ENCODE measurements at places on chromosomes 6 and 20. TPM values are rescaled to one million over a fixed set of nuclear protein-coding genes. Genes with fewer than 3 reads are reported as not detected.

GRCh38 chr6:104126315-104127005 is 733.3 kb downstream of the HACE1 start:
- no peak for DNase-seq

GRCh38 chr6:145212813-145213212 is 522.5 kb downstream of the EPM2A start:
- DNase-seq: no peak

- no peak for DNase-seq
These were observed 7.3 kb downstream of the THEMIS start for GRCh38 chr6:127893541-127893940.

GRCh38 chr6:26224940-26225847 is 138.0 kb downstream of the HFE start:
- no peak for DNase-seq

DNA sequence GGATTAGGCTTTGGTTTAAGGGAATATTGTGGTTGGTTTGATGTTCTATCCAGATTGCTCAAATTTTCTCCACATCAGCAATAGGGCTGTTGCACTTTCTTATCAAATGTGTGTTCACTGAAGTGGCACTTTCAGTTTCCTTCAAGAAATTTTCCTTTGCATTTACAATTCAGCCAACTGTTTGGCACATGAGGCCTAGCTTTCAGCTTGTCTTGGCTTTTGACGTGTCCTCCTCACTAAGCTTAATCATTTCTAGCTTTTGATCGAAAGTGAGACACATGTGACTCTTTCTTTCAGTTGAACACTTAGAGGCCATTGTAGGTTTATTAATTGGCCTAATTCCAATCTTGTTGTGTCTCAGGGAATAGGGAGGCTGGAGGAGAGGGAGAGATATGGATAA is 104.8 kb downstream of the FLRT3 start:
- no peak for DNase-seq

GRCh38 chr6:105609375-105609991 is 206.6 kb upstream of the PREP start:
- DNase-seq: peak; percentile 48

GRCh38 chr6:142839686-142840040 is 105.3 kb downstream of the HIVEP2 start:
- DNase-seq: no peak

- peak; percentile 28 for DNase-seq
These were observed 12.8 kb upstream of the DNAAF9 start for GRCh38 chr20:3420211-3420707.

- no peak for DNase-seq
These were observed 31.6 kb downstream of the DLL1 start for GRCh38 chr6:170259278-170259677.

DNA sequence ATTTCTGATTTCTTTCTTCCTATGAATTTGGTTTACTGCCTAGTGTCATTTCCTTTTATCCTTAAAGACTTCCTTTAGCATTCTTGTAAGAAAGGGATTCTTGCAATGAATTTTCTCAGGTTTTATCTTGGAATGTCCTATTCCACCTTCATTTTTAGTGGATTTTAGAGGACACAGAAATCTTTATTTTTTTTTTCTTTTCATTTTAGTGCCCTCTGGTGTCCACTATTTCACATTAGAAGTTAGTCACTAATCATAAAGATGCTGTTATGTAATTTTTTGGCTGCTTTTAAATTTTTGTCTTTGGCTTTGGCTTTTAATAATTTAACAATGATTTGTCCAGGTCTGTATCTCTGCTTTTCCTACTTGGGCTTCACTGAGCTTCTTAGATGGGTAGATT is 28.1 kb downstream of the LMBRD1 start:
- no peak for DNase-seq

- no peak for DNase-seq
These were observed 1.9 kb downstream of the DDAH2 start for GRCh38 chr6:31727034-31727716.

DNA sequence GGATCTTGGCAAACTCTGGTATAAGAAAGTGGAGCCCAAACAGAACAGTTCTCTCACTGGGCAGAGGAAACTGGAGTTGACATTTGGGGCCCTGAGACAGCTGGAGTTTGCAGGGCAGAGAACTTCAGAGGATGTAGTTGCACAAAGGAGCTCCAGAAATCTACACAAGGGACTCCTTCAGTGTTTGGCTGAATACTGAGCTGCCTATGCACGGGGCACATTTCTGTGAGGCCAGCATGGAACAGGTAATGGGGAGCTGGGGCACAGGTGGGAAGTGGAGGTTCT is 169.3 kb downstream of the ANKRD60 start:
- DNase-seq: peak; percentile 10

DNA sequence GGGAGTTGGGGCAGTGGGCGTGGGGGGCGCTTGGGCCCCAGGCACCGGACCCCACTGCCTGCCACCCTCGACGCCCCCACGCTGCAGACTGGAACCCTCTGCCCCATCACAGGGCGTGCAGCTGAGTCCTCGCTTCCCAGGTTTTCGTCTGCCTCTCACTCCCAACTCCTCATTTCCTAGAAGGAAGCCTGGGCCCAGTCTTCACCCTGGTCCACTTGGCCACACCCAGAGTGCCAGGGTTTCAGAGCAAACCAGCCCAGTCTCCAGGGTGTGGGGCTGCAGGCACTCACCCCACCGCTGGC is 30.3 kb downstream of the FRMD1 start:
- DNase-seq: no peak

- no peak for DNase-seq
These were observed 1.2 kb downstream of the GPR6 start for GRCh38 chr6:109979033-109979921.

- DNase-seq: peak; percentile 12
These were observed 39.2 kb upstream of the CST7 start for GRCh38 chr20:24909861-24910260.

DNA sequence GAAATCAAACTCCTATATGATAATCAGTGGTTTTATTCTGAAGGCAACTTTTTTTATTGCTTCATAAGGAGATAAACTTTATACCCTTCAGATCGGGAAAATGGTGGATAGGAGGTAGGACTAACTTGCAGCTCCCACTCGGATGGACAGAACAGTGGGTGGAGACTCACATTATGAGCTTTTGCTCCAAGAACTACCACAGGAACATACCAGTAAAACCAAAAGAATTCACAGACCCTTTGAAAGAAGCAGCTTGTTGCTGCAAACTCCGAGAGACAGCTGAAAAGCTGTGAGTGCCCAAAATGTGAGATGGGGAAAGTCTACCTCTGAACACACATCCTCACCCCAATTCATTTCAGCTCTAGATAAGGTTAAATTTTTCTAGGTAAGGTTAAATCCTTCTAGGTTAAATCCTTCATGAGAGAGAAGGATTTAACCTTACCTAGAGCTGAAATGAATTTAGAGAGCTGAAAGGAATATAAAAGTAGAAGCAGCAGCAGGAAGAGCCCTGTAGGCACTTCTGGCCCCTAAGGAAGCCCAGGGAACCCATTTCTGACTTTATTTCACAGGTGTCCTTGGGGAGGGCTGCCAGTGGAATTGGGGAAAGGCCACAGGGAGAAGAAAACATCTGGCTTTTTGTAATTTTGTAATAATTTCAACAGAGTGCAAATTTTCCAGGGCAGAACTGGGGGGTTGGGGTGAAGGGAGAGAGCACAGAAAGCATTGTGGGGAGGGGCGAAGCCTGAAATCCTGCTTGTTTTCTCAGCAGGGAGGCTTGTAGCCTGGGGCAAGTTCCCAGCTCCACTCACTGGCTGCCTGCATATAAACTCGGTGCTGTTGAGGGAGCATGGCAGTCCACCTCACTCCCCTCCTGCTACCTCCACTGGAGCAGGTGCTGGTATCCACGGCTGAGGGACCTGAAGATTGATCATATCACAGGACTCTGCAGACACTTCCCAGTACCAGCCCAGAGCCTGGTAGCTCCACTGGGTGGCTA is 65.9 kb upstream of the HCRTR2 start:
- DNase-seq: no peak

GRCh38 chr20:57695012-57695411 is 14.8 kb downstream of the PMEPA1 start:
- DNase-seq: no peak

- DNase-seq: no peak
These were observed 32.9 kb downstream of the GPX5 start for GRCh38 chr6:28558629-28559028.

GRCh38 chr6:161401587-161402309 is 127.9 kb upstream of the AGPAT4 start:
- no peak for DNase-seq

DNA sequence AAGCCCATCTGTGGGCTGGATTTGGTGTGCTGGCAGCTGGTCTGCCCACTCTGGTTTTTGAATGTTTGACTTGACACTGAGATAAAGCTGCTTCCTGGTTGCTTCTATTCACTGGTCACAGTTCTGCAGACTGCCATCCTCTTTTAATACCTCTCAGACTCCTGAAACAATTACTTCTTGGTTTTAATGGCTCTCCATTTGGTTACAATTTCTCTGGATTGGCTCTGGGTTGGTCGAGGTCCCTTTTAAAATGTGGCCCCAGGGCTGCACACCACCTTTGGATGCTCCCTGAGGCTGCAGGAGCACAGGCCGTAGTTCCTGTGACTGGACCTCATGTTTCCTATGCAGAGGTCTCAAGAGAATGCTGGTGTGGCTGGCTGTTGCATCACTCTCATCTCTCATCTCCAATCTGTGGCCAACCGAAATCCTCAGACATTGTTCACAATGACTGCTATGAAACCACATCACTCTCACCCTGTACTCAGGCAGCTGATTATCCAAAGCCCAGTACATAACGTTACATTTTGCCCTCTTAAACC is 98.5 kb downstream of the INSM1 start:
- DNase-seq: no peak

DNA sequence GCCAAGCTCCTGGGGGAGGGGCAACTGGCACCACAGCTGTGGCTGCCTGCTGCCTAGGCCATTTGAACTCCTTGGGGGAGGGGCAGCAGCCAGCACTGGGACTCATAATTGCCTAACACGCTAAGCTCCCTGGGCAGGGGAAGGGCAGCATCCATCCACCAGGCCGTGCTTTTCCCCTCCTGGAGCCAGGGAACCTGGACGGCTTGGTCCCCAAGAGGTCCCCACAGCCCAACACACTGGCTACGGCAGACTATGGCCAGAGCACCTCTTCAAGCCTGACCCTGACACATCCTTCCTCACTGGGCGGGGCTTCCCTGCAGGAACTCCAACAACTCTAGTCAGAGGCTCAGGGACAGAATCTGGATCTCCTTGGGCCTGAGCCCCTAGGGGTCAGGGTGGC is 269.4 kb downstream of the RNF144B start:
- no peak for DNase-seq

GRCh38 chr6:138863321-138863720 is 67.4 kb downstream of the ECT2L start:
- DNase-seq: no peak

SAMD10 gene
- 6.4 TPM for total RNA-seq

CFB gene
- total RNA-seq: 60.6 TPM

IMPG1 gene
- not detected for total RNA-seq

CLPSL1 gene
- not detected for total RNA-seq

GNMT gene
- total RNA-seq: 0.96 TPM

ZBP1 gene
- 3.4 TPM for total RNA-seq

GPSM3 gene
- 8.6 TPM for total RNA-seq

THBD gene
- total RNA-seq: 2.3 TPM

NNAT gene
- not detected for total RNA-seq

CD24 gene
- total RNA-seq: 2,710 TPM

SNHG17 gene
- total RNA-seq: 36.4 TPM

Measured in colonic mucosa (tissue), 4 donors.